ENCODE measurements at places on chromosomes 12 and 14.

DNA sequence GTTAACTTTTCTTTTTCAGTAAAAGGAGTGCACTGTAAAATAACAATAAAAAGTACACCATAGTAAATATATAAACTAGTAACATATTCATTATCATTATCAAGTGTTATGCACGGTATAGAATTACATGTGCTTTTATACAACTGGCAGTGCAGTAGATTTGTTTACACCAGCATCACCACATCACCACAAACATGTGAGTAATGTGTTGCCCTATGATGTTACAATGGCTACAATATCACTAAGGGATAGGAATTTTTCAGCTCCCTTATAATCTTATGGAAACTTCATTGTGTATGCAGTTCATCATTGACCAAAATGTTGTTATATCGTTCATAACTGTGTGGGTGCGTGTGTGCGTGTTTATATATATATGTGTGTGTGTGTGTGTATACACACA is 23.5 kb upstream of the NEDD1 start:
- DNase-seq = peak; percentile 36

DNA sequence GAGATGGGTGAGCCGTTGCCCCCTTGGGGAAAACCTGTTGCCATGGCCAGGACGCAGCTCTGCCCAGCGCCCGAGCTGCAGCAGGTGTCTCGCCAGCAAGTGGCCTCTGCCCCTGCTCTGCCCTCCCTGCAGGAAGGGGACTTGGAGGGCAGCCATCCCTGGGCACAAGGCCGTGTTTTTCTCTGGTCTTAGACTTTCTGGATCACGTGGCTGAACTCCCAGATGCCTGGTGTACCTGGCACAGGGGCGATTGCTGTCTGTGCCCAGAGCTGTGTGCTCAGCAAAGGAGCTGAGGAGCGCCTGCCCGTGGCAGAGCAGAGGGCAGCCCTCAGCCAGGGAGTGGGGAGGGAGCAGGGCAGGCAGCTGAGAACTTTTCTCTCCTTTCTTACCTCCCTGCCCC is 38.0 kb downstream of the TMEM63C start:
- DNase-seq = no peak

DNA sequence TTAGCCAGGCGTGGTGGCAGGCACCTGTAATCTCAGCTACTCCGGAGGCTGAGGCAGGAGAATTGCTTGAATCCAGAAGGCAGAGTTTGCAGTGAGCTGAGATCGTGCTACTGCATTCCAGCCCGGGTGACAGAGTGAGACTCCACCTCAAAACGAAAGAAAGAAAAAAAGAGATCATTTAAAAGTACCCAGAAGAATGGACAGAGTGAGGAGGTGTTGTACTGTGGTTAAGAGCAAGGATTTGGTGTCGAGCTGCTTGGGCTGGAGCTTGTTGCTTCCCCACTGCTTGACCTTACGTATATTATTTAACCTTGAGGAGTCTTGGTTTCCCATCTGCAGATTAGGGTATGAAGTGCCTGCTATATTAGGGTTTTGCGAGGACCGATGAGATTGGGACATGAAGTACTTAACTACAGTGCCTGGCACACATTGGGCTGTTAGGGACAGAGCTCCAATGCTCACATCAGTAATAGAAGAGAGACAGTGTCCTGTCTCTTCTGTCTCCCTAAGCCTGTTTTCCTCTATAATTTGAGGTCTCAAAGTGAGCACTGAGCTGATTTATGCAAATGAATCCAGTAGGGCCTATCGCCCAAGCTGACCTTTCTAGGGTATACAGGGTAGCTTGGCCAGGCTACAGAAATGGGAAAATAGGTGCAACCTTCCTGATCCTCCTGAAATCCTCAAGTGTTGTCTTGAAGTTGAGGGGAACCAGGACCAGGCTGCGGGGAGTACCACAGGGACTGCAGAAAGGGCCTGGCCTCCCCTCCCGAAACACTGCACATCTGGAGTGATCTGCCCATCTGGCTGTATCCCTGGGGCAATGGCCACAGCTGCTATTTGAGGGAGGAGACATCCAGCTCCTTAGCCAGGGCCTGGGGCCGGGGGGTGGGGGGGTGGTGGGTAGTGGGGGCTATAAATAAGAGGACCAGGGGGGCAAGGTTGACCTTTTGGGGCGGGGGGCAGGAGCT is 8.6 kb upstream of the HDAC7 start:
- no peak for DNase-seq

DNA sequence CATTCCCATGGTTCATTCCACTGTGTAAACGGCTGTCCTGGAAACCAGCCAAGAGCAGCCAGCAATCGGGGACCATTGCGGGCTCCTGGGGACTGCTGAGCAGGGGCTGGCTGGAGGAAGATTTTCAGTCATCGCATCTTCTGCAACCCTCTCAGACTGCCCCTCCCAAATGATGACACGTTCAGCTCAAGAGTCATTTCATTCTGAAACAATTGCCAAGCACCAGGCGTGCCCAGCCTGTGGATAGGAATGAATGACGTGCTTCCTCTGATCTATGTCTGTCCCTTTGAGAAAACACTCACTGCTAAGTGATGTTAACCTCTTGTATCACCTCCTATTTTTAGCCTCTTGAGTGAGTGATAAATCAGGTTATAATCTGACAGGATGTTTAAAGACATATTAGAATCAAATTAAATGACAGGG is 62.0 kb downstream of the NDUFA12 start:
- peak; percentile 87 for DNase-seq

- no peak for DNase-seq
Observed at GRCh38 chr12:112352921-112353320, 29.3 kb downstream of the HECTD4 start.

DNA sequence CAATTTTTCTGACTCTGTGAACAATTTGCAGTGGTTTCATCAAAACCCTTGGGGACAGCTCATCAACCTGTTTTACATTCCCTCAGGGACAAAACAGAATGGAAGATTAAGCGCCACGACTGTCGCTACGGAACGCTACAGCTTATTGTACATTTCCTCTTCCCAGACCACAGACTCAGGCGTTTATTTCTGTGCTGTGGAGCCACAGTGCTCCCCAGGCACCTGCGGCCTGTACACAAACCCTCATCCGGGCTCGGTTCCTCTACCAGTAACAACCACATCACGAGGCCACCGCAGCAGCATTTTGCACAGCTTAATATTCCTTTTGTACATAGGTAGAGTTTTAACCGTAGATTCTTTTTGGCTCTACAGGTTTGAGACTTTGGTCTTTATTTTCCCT is 397.4 kb upstream of the OR4E1 start:
- DNase-seq = no peak

GRCh38 chr12:95759718-95760117 is 30.8 kb downstream of the NTN4 start:
- DNase-seq = peak; percentile 49

- no peak for DNase-seq
Observed at GRCh38 chr14:59316151-59316830, 127.8 kb downstream of the DAAM1 start.

GRCh38 chr12:117212563-117213190 is 22.4 kb upstream of the FBXO21 start:
- DNase-seq = peak; percentile 47

GRCh38 chr12:1234073-1234472 is 243.1 kb downstream of the ERC1 start:
- no peak for DNase-seq

DNA sequence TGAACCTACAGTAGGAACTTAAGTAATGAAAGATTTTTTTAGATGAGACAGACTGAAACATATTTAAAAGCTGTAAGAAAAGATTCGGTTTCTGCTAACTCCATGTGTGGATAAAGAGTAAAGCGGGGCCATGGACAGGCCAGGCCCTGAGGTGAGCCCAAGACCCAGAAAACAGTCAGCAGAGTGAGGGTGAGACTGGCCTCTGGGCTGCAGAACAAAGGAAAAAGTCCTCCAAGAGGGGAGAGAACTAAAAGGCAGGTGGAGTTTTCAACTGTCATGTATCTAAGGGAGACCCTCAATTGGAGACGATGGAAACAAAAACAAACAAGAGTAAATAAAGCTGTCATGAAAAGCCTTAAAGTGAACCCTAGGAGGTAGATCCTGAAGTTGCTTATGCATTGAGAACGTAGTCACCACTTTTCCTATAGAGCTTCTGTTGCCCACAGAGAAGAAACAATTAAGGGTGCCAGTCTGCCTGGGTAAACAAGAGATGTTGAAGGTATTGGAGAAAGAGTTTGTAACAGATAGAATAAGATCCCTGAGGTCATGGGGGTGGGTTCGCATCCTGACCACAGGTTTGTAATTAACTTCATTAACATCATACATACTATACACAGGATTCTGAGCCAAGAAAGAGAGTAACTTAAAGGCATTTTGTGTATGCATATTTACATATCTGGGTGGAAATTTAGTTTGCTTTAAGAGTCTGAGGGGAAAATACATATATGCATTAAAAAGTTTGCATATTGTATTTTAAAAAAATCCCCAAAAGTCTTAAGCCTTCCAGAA is 268.7 kb upstream of the PDE3A start:
- DNase-seq = no peak

DNA sequence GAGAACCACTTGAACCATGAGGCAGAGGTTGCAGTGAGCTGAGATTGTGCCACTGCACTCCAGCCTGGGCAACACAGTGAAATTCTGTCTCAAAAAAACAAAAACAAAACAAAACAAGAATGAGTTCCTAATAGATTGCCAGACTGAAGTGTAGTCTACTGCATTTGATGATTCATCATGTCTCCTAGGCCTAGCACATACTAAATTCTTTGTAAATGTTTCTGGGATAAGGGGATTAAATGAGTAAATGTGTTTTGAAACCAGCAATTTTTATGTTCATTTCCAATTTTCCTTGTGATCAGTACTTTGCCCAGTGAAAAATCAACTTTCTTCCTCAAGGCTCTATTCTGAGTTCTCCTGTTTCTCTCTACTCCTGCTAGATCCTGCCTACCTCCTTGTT is 2.9 kb upstream of the DYRK2 start:
- DNase-seq = peak; percentile 77

GRCh38 chr14:105281371-105282097 is 19.3 kb downstream of the BRF1 start:
- DNase-seq = peak; percentile 57

DNA sequence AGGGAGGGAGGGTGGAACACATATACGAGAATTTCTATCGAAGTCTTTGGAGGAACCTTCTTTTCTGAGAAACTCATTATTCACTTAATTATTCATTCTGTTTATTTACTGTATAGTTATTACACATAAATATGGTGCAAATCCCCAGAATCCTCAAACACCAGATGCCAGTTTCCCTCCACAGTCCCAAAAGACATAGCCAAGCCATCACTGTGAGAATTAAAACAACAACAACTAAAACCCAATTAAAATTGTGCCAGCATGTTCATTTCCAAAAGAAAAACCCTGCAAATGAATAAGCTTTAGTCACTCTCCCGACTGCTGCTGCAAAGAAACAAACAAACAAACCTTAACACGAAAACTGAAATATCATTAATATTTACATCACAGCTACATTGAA is 173.5 kb downstream of the EFCAB11 start:
- DNase-seq = no peak

GRCh38 chr12:19894050-19894449 is 454.8 kb downstream of the AEBP2 start:
- peak; percentile 57 for DNase-seq

- DNase-seq = peak; percentile 14
Observed at GRCh38 chr12:115440438-115440837, 756.5 kb upstream of the TBX3 start.

DNA sequence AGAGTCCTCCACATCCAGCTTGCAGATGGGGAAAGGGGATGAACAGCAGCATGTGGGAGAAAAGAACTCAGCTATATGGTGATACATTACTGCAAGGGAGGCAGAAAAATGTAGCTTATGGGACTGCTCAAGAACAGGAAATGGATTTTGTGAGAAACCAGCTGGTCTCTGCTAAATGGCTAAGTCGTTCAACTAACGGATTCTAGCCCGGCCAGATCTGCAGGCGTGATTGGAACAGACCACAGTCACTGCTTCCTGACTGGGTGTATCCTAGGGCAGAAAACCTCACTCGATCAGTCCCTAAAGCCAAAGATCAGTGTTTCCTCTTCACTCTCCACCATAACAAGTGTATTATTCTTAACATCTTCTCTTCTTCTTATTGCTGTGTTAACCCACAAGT is 8.1 kb upstream of the PTGDR start:
- no peak for DNase-seq

DNA sequence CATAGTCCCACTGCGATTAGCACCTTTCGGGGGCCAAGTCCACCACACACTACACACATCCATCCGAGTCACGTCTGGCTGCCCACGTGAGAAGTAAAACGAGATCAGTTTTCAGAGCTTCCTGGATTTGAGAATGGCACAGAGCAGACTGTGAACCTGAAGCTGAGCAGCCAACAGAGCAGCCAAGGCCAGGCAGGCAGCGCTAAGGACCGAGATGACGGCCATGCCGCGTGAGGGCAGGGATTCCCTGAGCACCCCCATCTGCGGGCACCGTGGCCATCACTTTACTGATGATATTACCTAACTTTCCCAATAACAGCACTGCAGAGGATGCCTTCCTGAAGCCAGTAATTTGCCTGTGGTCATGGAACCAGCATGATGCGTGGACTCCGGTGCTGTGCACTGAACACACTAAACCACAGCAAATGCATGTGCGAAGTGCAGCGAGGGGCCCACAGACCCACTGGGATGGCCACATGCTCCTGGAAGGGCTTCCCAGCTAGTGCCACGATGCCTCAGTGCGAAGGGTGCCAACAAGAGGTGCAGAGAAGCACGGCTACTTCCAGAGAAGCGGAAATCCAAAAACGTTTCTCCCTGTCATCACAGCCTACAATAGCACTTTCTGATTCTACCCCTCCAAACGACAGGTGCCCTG is 56.0 kb downstream of the RNF34 start:
- DNase-seq = no peak

GRCh38 chr12:108611884-108612415 is 14.1 kb upstream of the TMEM119 start:
- peak; percentile 91 for DNase-seq

DNA sequence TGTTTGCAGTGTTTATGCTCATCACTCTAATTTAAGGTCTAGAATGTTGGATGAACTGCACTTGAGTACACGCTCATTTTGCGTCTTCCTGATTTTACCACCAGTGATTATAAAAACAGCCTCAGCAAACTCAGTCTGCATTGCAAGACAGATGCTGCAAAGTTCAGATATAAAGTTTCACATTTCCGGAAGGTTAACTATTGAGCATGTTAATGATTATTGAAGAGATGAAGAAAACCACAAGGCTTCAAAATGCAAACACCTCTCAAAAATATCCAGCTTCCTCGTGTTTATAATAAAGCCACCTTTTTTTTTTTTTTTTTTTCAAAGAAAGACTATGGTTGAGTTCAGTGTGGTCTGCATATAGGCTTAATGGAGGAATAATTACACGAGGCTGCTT is 92.1 kb upstream of the BMP4 start:
- no peak for DNase-seq

- no peak for DNase-seq
Observed at GRCh38 chr14:55417955-55418354, 6.3 kb upstream of the ATG14 start.

- DNase-seq = peak; percentile 32
Observed at GRCh38 chr14:21199611-21200560, 44.0 kb upstream of the OR5AU1 start.

GRCh38 chr14:75132382-75133086 is 5.7 kb upstream of the NEK9 start:
- DNase-seq = peak; percentile 58

All from HCEC 1CT (cell line).